Ascending aorta (tissue), 2 donors: ENCODE measurements at places on chromosomes 2 and 18. TPM values are rescaled to one million over a fixed set of nuclear protein-coding genes. Genes with fewer than 3 reads are reported as not detected.
A peak's percentile ranks its signal among the peaks of the same experiment; 100 is the strongest.

GRCh38 chr18:49596687-49597086 is 34.8 kb downstream of the LIPG start:
- H3K4me3 ChIP-seq = no peak overlapping the region
- no peak for DNase-seq
- no peak overlapping the region for H3K27ac ChIP-seq
- no peaks in the 10 kb centered on the region for H3K4me1 ChIP-seq

GRCh38 chr2:134675314-134675713 is 43.5 kb downstream of the TMEM163 start:
- DNase-seq = no peak
- H3K27ac ChIP-seq = no peak overlapping the region
- no peaks in the 10 kb centered on the region for H3K4me1 ChIP-seq
- no peaks in the 10 kb centered on the region for H3K27me3 ChIP-seq

GRCh38 chr2:236256366-236256985 is 7.7 kb downstream of the ASB18 start:
- no peaks in the 10 kb centered on the region for H3K4me1 ChIP-seq
- no peak overlapping the region for H3K27ac ChIP-seq
- H3K36me3 ChIP-seq = no peaks in the 10 kb centered on the region
- DNase-seq = no peak

DNA sequence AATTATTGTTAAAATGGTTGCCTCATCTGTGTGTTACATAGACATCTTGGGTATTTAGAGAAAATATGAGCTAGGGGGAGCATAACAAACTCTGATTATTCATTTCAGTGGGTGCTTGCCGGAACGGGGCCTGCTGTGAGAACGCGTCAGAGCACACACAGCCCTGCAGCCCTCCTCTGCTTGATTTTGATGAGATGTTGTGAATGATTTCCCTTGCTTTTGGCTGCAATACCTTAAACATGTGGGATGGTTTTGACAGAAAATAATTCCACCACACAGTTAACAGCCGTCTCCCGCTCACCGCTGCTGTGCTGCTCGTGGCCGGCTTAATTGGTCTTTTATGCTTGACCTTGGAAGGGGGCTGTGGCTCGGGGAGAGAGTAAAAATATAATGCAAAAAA is 49.9 kb upstream of the TXNDC2 start:
- no peaks in the 10 kb centered on the region for H3K36me3 ChIP-seq
- H3K27ac ChIP-seq = no peak overlapping the region
- no peak for DNase-seq
- peaks cover 7% of the 10 kb centered on the region for H3K4me1 ChIP-seq

DNA sequence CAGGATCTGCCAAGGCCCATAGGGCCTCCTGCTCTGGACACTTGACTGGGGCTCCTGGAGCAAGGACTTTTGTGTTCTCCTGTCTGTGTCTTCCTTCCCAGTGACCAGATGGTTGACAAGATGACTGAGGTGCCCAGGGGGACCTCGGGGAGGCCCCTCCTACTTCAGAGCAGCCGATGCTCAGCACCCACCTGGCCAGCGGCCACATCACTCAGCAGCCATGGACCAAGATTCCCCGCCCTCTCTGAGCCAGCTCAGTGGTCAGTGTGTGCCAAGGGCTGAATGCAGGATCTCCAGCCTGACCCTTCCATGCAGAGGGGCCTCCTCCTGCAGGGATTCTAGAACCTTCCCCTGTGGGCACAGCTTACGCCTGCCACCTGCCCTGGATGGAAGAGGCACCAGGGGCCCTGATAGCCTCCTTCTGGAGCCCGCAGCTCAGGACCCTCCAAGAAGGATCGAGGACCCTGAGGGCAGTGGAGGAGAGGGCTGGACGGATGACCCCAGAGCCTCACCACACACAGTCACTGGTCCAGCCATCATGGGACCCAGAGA is 87.4 kb upstream of the GPC1 start:
- no peak overlapping the region for H3K27ac ChIP-seq
- no peak overlapping the region for H3K4me3 ChIP-seq
- no peaks in the 10 kb centered on the region for H3K4me1 ChIP-seq
- H3K36me3 ChIP-seq = no peaks in the 10 kb centered on the region
- no peaks in the 10 kb centered on the region for H3K27me3 ChIP-seq

- H3K4me1 ChIP-seq = no peaks in the 10 kb centered on the region
- peak overlapping the region; percentile 82 for H3K27ac ChIP-seq
- no peak for DNase-seq
Measured at GRCh38 chr18:68721681-68722583, 7.0 kb upstream of the TMX3 start.

- DNase-seq = no peak
- H3K27me3 ChIP-seq = no peaks in the 10 kb centered on the region
- H3K27ac ChIP-seq = no peak overlapping the region
- H3K36me3 ChIP-seq = no peaks in the 10 kb centered on the region
- no peak overlapping the region for H3K4me3 ChIP-seq
Measured at GRCh38 chr2:47093626-47094025, 61.5 kb downstream of the STPG4 start.

- no peaks in the 10 kb centered on the region for H3K4me1 ChIP-seq
- DNase-seq = no peak
- H3K4me3 ChIP-seq = no peak overlapping the region
- H3K27ac ChIP-seq = no peak overlapping the region
- H3K27me3 ChIP-seq = no peaks in the 10 kb centered on the region
Measured at GRCh38 chr2:142757111-142757510, 120.4 kb upstream of the KYNU start.

- H3K27ac ChIP-seq = no peak overlapping the region
- H3K4me3 ChIP-seq = no peak overlapping the region
- H3K4me1 ChIP-seq = no peaks in the 10 kb centered on the region
- DNase-seq = no peak
- no peaks in the 10 kb centered on the region for H3K27me3 ChIP-seq
- H3K36me3 ChIP-seq = no peaks in the 10 kb centered on the region
Measured at GRCh38 chr2:1053786-1054185, 103.1 kb downstream of the SNTG2 start.

- no peak for DNase-seq
- H3K27ac ChIP-seq = no peak overlapping the region
- no peaks in the 10 kb centered on the region for H3K4me1 ChIP-seq
- no peaks in the 10 kb centered on the region for H3K27me3 ChIP-seq
Measured at GRCh38 chr2:156455361-156455975, 19.3 kb downstream of the GPD2 start.

GRCh38 chr2:23422089-23423061 is 37.4 kb downstream of the KLHL29 start:
- no peaks in the 10 kb centered on the region for H3K36me3 ChIP-seq
- H3K27ac ChIP-seq = no peak overlapping the region
- H3K4me3 ChIP-seq = no peak overlapping the region
- peaks cover 9% of the 10 kb centered on the region for H3K4me1 ChIP-seq
- H3K27me3 ChIP-seq = no peaks in the 10 kb centered on the region

DNA sequence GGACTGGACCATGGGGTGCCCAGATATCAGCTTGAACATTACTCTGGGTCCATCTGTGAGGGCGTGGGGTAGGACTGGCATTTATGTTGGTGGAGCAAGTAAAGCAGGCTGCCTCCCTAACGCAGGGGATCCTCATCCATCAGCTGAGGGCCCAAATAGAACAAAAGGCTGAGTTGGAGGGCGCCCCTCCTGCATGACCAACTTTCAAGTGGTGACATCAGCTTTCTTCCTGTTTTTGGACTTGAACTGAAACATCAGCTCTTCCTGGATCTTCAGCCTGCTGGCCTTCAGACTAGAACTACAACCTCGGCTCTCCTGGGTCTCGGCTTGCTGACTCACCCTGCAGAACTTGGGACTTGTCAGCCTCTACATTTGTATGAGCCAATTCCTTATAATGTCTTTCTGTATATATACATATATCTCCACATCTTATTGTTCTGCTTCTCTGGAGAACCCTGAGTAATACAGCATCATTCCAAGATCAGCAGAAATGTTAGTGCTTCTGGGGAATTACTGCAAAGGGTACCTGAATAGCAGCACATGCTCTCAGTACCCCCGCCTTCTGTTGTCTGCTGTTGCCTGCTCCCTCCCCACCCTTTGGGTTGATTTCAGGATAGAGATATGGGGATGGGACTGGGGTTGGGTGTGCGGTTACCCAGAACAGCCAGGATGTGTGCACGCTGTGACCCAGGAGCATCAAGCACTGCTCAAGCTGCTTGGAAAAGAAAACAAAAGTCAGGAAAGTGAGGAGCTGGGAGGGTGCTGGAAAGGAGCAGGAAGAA is 20.0 kb downstream of the TMEM127 start:
- H3K4me1 ChIP-seq = no peaks in the 10 kb centered on the region
- no peak overlapping the region for H3K4me3 ChIP-seq
- DNase-seq = no peak
- H3K27me3 ChIP-seq = no peaks in the 10 kb centered on the region
- no peaks in the 10 kb centered on the region for H3K36me3 ChIP-seq

DNA sequence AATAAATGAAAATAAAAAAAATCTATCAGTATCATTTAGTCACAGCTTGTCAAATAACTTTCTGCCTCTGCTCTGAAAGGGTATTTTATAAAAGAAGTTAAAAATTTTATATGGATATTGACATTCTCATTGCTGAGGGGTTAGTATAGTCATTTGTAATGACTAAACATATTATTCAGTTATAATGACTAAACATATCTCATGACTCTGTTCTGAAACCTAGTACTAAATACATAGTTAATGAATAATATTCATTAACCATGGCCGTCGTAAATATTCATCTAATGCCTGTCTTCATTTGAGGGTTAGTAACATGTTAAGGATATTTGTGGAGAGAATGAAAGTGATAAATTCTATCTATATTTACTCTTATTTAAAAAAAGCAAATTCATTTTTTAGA is 69.1 kb upstream of the MAP4K3 start:
- no peaks in the 10 kb centered on the region for H3K36me3 ChIP-seq
- H3K27ac ChIP-seq = no peak overlapping the region
- no peak for DNase-seq
- peaks cover under 1% of the 10 kb centered on the region for H3K4me1 ChIP-seq
- H3K4me3 ChIP-seq = no peak overlapping the region

GRCh38 chr2:59786684-59787083 is 766.8 kb downstream of the BCL11A start:
- no peaks in the 10 kb centered on the region for H3K27me3 ChIP-seq
- no peak for DNase-seq
- H3K27ac ChIP-seq = no peak overlapping the region
- no peaks in the 10 kb centered on the region for H3K36me3 ChIP-seq
- H3K4me3 ChIP-seq = no peak overlapping the region

- no peak for DNase-seq
- H3K27me3 ChIP-seq = no peaks in the 10 kb centered on the region
- no peaks in the 10 kb centered on the region for H3K36me3 ChIP-seq
Measured at GRCh38 chr2:194054313-194054712, 1602.7 kb upstream of the SLC39A10 start.

DNA sequence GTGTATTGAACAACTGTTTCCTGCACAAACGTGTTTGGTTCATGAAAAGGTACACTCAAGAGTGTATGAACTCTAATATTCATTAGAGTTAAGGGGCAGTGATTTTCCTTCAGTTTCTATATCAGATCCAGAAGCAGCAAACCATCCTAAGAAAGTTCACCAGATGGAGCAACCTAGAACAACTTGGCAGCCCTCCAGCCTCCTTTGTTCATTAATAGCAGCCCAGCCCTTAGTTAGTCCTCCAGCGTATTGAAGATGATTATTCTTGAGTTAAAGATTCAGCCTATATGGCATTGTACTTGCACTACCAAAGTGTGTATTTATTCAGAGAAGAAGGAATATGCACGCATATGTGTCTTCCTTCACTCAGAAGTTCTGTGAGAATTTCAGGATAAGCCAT is 365.5 kb downstream of the SETBP1 start:
- H3K36me3 ChIP-seq = no peaks in the 10 kb centered on the region
- no peaks in the 10 kb centered on the region for H3K4me1 ChIP-seq
- no peak overlapping the region for H3K4me3 ChIP-seq
- DNase-seq = no peak
- H3K27ac ChIP-seq = no peak overlapping the region

CYP27A1 gene
- 53.1 TPM for total RNA-seq

CIB4 gene
- total RNA-seq = not detected

MSTN gene
- not detected for total RNA-seq

PROKR1 gene
- total RNA-seq = not detected

RUFY4 gene
- not detected for total RNA-seq

FBLN7 gene
- total RNA-seq = 0.43 TPM

GNAL gene
- 5.9 TPM for total RNA-seq
